ENCODE measurements at places on chromosomes 3 and 15. TPM values are rescaled to one million over a fixed set of nuclear protein-coding genes. Genes with fewer than 3 reads are reported as not detected.

Gene TMEM207
- not detected for total RNA-seq

Gene A4GNT
- not detected for total RNA-seq

Gene CHST2
- 1.7 TPM for total RNA-seq

Gene CIB2
- 10.6 TPM for total RNA-seq

Gene TEX9
- total RNA-seq, result 4.2 TPM

Gene COL6A5
- 0.04 TPM for total RNA-seq

Gene CLDN11
- total RNA-seq, result 7.7 TPM

DNA sequence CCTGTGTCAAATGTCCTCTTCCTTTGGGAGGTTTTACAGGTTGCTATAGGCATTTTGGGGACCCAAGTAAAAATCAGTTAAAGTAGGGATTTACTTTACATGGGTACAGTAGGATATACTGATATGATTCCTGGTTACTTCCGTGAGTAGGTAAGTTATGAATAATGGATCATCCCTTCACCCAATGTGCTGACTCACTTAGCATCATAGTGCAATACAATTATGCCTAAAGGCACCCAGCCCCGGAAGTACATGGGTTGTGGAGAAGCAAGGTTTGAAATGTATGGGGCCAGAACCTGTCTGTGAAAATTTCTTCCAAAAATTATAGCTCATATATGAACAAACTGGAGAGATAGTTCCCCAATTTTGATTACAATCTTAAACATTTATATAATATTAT is 64.0 kb downstream of the GLB1 start:
- no peak for ATAC-seq
- H3K36me3 ChIP-seq, result no peaks in the 10 kb centered on the region
- no peak overlapping the region for H3K27ac ChIP-seq
- H3K4me3 ChIP-seq, result no peak overlapping the region

- no peaks in the 10 kb centered on the region for H3K36me3 ChIP-seq
- H3K27me3 ChIP-seq, result peaks cover 55% of the 10 kb centered on the region
- no peak for ATAC-seq
Observed at GRCh38 chr3:50192689-50193141, 1.3 kb downstream of the GNAT1 start.

- H3K4me3 ChIP-seq, result no peak overlapping the region
- H3K36me3 ChIP-seq, result no peaks in the 10 kb centered on the region
- ATAC-seq, result no peak
- H3K27ac ChIP-seq, result no peak overlapping the region
- peaks cover 25% of the 10 kb centered on the region for H3K4me1 ChIP-seq
- H3K27me3 ChIP-seq, result no peaks in the 10 kb centered on the region
Observed at GRCh38 chr15:91917686-91918360, 64.3 kb downstream of the SLCO3A1 start.

GRCh38 chr3:127753898-127754410 is 68.4 kb downstream of the MGLL start:
- no peak overlapping the region for H3K27ac ChIP-seq
- peaks cover 28% of the 10 kb centered on the region for H3K4me1 ChIP-seq
- ATAC-seq, result peak; percentile 48
- H3K4me3 ChIP-seq, result no peak overlapping the region

DNA sequence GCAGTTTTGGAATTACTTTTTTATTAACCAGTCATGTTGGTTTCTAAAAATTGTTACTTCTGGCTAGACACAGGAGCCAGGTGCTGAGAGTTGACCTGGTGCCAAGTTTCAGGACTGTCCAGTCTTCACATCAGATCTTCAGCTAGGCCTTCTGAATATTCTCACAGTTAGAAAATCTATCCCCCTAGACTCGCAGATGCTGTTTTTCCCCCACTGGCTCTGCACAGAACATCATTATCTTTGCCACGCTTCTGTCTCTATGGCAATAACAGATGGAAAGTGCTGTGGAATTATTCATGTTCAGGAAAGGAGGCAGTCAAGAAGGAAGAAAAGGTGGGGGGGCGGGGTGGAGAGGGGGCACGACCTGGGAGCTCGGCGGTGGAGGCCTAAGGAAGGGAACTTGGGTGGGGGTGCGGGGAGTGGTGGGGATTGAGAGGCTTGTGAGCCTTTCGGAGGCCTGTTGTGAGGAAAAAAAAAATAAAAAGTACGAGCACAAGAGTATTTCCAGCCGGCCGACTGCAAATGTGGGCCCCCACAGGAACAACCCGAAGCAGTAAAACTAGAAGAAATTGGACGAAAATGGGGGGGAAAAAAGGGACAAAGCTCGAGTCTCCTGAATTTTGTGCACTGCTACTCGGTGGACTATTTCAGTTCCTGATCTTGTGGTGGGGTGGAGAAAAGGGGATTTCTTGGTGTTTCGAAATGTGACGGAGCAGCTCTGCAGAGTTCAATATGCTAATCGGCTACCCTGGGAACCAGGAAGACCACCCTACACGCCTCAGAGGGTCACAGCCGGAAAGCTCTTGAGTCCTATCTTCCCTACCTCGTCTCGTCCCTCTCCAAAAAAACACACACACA is 1.5 kb upstream of the SKIL start:
- peak overlapping the region; percentile 99 for H3K27ac ChIP-seq
- H3K36me3 ChIP-seq, result no peaks in the 10 kb centered on the region
- H3K4me3 ChIP-seq, result peak overlapping the region; percentile 79
- H3K4me1 ChIP-seq, result peaks cover 41% of the 10 kb centered on the region
- ATAC-seq, result no peak

GRCh38 chr3:66383023-66383422 is 117.8 kb downstream of the LRIG1 start:
- no peak overlapping the region for H3K27ac ChIP-seq
- H3K36me3 ChIP-seq, result peaks cover 4% of the 10 kb centered on the region
- no peaks in the 10 kb centered on the region for H3K4me1 ChIP-seq
- no peak for ATAC-seq
- no peak overlapping the region for H3K4me3 ChIP-seq

DNA sequence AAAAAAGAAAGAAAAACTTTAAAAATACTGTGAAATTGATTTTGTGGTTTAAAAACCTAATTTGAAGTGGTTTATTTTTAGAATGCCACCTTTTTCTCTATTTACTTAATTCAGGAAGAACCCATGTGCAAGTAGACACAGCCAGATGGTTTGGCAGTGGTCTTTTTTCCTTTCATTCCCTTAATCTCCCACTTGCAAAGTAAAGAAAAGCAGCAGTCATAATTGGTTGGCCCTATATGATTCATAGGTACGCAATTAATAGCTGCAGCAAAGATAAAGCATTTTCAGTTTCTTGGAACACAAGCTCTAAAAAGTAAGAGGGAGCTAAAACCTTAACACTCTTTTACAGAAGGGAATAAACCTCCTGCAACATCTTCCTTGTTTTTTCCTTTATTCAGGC is 115.3 kb downstream of the MECOM start:
- H3K4me1 ChIP-seq, result no peaks in the 10 kb centered on the region
- ATAC-seq, result no peak
- no peak overlapping the region for H3K4me3 ChIP-seq
- H3K36me3 ChIP-seq, result no peaks in the 10 kb centered on the region

DNA sequence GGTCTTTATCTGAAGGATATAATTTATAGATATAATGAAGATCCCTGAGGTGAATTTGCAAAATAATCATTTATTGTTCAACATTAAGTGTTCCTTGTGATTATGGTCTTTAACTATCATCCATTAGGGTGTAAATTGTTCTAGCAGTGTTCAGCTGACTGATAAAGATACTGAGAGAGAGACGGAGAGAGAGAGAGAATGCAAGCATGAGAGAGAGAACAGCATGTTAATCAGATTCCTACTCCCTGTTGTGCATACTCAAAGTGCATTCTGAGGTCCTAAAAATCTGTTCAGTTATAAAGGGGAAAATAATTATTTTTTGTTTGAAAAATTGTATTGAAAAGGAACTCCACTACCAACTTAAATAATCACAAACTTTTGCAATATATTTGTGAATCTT is 271.0 kb upstream of the CBLB start:
- no peaks in the 10 kb centered on the region for H3K27me3 ChIP-seq
- no peak for ATAC-seq
- no peaks in the 10 kb centered on the region for H3K4me1 ChIP-seq
- H3K4me3 ChIP-seq, result no peak overlapping the region

DNA sequence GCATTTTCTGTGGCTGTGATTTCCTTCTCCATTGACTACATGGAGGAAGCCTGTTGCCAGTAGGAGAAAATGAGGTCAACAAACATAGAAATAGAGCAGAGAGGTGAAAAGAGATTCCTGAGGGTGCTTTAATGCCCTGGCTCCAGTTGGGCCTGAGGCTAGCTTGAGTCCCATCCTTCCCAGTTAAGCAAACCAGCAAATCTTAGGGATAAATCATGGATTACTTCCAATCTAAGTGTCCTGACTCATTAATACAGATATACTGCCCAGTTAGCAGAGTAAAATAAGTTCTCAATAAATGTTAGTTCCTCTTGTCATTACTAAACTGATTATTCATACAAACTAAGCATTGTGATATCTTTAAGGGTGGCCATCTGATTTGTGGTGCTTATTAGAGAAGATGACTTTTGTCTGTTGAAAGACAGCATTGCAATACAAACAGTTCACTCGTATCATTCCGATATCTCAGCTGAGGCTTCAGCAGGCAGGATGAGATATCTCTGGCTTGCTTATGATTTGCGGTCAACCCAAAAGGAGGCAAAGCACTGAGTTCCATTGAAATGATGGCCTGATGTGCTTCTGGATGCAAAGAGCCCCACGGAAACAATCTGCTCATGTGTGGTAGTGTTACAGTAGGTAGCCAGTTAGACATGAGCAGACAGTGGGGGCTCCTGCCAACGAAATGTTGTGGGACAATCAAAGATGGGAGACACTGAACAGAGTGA is 6.6 kb upstream of the STARD5 start:
- H3K4me1 ChIP-seq, result no peaks in the 10 kb centered on the region
- no peaks in the 10 kb centered on the region for H3K36me3 ChIP-seq
- H3K4me3 ChIP-seq, result no peak overlapping the region

DNA sequence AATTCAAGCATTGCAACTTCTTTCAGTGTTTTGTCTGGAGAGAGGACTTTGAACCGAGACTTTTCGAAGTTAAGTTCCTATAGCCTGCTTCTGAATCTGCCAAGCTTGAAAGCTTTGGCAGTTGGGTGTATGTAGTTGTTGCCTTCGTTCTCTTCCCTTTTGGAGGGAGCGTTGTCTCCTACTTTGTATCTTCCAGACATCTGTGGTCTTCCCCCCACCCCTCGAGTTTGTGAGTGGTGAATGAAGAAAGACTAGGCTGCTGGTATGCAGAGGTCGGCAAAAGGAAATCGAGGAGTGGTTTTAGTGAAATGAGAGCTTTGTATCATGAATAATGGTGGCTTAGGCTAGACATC is 1.3 kb downstream of the CTNNB1 start:
- no peaks in the 10 kb centered on the region for H3K36me3 ChIP-seq
- no peak for ATAC-seq

DNA sequence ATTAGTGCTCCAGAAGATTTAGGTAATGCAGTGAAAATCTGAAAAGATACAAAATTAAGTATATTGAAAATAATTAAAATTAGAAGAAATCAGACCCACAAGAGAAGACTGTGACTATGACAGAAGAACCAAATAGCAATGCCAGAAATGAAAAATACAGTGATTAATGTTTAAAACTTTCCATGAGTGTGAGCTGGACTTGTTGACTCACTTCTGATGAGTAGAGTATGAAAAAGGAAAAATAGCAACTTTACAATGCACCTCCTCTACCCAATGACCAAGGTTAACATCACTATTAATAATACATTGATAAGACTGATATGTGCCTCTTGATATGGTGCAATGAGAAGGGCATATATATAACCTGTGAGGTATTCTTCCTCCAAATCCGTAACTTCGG is 39.3 kb upstream of the SLC22A13 start:
- H3K4me3 ChIP-seq, result no peak overlapping the region
- no peaks in the 10 kb centered on the region for H3K4me1 ChIP-seq
- no peaks in the 10 kb centered on the region for H3K27me3 ChIP-seq
- H3K36me3 ChIP-seq, result peaks cover 87% of the 10 kb centered on the region

- peak; percentile 17 for ATAC-seq
- H3K27ac ChIP-seq, result no peak overlapping the region
- peak overlapping the region; percentile 37 for H3K4me3 ChIP-seq
- peaks cover 49% of the 10 kb centered on the region for H3K4me1 ChIP-seq
- no peaks in the 10 kb centered on the region for H3K36me3 ChIP-seq
Observed at GRCh38 chr3:72887343-72887704, 522 bp upstream of the GXYLT2 start.

DNA sequence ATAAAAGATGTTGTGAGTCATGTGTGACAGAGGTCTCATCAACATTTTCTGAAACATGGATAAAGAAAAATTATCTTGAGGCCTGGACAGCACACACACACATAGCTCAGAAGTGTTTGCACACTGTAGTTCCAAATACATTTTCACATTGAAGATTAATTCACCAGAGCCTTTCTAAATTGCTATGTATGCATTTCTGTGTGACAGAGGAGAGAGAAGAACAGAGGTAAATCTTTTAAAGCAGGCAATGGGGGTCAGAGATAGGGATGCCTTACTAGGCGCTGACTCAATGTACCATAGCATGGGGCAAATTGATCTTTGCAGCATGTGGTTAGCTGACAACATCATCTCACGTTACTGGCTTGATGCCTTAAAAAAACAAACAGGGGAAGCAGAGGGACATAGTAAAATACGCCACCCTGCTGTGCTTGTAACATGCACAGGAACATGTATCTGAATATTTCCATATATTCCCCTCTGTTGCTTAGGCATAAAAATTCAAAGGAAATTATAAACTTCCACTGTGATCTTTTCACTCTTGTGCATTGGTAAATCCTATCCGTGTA is 7.7 kb downstream of the POU1F1 start:
- ATAC-seq, result no peak
- no peaks in the 10 kb centered on the region for H3K27me3 ChIP-seq
- H3K27ac ChIP-seq, result no peak overlapping the region
- no peaks in the 10 kb centered on the region for H3K4me1 ChIP-seq
- no peaks in the 10 kb centered on the region for H3K36me3 ChIP-seq
- no peak overlapping the region for H3K4me3 ChIP-seq

- ATAC-seq, result peak; percentile 36
- no peaks in the 10 kb centered on the region for H3K36me3 ChIP-seq
- H3K4me3 ChIP-seq, result no peak overlapping the region
- no peaks in the 10 kb centered on the region for H3K4me1 ChIP-seq
- H3K27ac ChIP-seq, result no peak overlapping the region
Observed at GRCh38 chr15:88657326-88658069, 18.7 kb downstream of the ISG20 start.

- ATAC-seq, result no peak
- H3K36me3 ChIP-seq, result no peaks in the 10 kb centered on the region
- peaks cover 14% of the 10 kb centered on the region for H3K4me1 ChIP-seq
- H3K27me3 ChIP-seq, result no peaks in the 10 kb centered on the region
- no peak overlapping the region for H3K4me3 ChIP-seq
Observed at GRCh38 chr15:70494852-70495571, 268.3 kb downstream of the UACA start.

- H3K4me3 ChIP-seq, result no peak overlapping the region
- peaks cover 8% of the 10 kb centered on the region for H3K4me1 ChIP-seq
- H3K27me3 ChIP-seq, result no peaks in the 10 kb centered on the region
- peaks cover 26% of the 10 kb centered on the region for H3K36me3 ChIP-seq
Observed at GRCh38 chr15:64503640-64504039, 43.3 kb downstream of the ZNF609 start.
